ENCODE measurements at places on chromosomes 16 and 17. TPM values are rescaled to one million over a fixed set of nuclear protein-coding genes. Genes with fewer than 3 reads are reported as not detected.

DNA sequence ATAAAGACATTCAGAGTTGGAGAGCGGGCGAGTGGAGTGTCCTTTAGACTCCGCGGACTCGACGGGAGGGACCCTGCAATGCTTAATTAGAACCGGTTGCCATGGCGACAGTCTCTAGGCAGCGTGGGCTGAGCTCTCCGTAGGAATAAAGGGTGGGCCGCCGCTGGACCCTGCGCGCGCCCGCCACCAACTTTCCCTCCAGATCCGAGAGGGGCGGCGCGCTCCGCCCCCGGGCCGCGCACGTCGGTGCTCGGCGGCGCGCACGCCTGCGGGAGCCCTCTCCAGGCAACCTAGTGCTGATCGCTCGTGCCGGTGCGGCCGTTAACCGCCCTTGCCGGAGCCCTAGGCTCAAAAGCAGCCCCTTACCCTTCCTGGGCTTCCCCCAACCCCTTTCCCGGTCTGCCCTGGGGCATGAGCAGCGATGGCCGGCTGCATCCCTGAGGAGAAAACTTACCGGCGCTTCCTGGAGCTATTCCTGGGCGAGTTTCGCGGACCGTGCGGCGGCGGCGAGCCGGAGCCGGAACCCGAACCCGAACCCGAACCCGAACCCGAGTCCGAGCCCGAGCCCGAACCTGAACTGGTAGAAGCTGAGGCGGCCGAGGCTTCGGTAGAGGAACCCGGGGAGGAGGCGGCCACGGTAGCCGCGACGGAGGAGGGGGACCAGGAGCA is at the start of gene PPM1E:
TSS of gene PPM1E (plus strand) at position 278 of the 669 bp plus-strand sequence.
- DNase-seq = peak; percentile 69

DNA sequence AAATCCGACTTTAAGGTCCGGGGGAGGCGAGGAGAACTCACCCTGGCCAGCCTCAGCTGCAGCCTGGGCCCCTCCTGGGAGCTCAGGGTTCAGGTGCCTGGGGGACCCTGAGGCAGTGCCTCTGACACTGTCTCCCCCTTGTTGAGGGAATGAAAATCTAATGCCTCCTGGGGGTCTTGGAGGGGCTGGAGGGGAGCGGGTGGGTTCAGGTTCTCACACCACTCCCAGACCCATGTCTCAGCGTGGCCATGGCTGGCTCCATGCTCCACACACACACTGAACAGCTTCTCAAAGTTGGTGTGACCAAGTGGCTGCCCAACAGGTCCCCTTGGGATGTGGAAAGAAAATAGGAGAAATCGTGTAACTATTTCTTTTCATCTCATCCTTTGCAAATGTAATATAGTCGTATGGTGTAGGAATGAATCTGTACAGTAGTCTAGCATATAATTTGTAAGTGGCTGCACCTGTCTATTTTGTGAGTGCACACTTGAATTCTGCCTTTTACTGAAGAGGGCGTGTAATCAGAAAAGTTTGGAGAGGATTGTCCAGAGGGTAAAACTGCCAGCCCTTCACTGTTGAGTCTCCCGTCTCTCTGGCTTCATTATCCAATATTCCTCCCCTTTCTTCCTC is 788 bp upstream of the PRCD start:
- no peak for DNase-seq

GRCh38 chr17:55783684-55784245 is 32.9 kb downstream of the PCTP start:
- DNase-seq = no peak

- DNase-seq = no peak
Measured at GRCh38 chr17:44898768-44899073, 524 bp downstream of the EFTUD2 start.

- peak; percentile 79 for DNase-seq
Measured at GRCh38 chr17:63437287-63438091, 8.6 kb downstream of the CYB561 start.

DNA sequence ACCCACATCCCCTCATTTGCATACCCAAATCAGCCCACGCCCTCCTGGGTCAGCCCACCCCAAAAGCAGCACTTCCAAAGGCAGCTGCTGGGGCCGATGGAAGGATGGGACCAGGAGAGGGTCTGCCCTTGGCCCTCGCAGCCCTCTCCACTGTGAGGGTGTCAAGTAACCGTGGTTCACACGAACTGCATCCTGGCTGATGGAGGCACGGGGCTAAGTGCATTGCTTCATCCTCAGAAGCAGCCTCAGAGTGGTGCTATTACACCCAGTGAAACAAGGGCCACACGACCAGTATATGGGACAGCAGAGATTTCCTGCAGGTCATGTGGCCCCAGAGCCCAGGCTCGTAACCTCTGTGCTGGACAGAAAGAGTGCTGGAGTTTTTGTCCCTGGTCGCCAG is 13.2 kb upstream of the ATP2A3 start:
- no peak for DNase-seq

DNA sequence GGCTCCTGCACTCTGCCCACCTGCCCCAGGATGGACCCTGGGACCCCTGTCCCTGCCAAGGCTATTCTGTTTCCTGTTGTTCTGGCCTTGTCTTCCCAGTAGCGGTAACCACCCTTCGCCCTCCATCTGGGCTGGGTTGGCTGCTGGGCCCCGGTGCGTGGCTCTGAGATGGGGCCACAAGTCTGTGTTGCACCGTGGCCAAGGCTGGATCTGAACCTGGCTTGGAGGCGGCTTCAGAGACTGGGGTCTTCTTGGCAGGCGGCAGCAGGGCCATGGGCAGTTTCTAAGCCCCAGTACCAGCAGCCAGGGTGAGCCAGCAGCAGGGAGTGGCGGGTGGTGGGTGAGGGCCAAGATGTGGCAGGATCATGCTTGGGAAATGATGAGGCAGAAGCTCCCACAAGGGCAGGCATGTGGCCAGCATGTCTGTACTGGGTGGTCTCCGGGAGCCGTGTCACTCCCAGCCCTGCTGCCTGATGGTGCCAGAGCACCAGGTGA is 12.6 kb downstream of the MAP2K3 start:
- no peak for DNase-seq

- DNase-seq = no peak
Measured at GRCh38 chr16:67565470-67566100, 3.3 kb downstream of the CTCF start.

- DNase-seq = no peak
Measured at GRCh38 chr16:10972819-10973464, 28.6 kb downstream of the CLEC16A start.

- DNase-seq = peak; percentile 70
Measured at GRCh38 chr16:71882505-71883167, 1.3 kb downstream of the ZNF821 start.

DNA sequence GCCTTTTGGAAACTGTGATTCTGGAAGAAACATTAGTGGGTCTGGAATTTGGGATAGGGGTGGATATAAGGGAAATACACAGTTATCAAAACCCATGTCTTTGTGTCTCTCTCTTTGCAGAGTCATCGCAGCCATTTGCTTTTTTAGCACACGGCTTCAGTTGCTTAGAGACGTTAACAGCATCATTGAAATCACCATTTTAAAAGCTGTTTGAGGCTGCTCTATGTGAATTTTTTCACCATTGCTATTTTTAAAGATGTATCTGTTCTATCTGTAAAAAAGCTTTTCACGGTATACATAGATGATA is 47.3 kb downstream of the OMG start:
- DNase-seq = no peak

Gene CLDN7
- 4.1 TPM for total RNA-seq

Gene PYY
- total RNA-seq = not detected

Gene DHRS7C
- not detected for total RNA-seq

Gene SLC5A11
- total RNA-seq = not detected
